PC-9 (cell line): ENCODE measurements at places on chromosomes 1 and 21.

GRCh38 chr1:53198241-53198651 is 1.6 kb downstream of the CPT2 start:
- DNase-seq = no peak

GRCh38 chr1:228120857-228121489 is 11.9 kb upstream of the MRPL55 start:
- no peak for DNase-seq

DNA sequence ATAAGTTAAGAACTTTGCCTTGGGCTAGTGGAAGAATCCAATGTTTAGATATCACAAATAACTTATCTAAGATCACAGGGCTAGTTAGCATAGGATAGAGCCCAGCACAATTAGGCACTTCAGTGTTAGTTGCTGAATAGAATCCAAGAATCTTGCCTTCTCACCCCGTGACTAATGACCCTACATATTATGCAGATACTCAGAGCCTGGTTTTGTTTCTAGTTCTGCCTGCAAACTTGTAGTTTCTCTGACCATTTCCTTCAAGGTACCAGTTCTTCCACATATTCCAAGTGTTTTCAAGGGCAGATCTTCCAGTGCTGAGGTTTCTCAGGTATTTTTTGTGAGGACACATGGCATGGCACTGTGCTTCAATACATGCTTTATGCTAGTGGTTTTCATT is 239.3 kb downstream of the KCNK2 start:
- DNase-seq = no peak

- no peak for DNase-seq
These were observed 125.3 kb upstream of the GREM2 start for GRCh38 chr1:240737298-240737697.

DNA sequence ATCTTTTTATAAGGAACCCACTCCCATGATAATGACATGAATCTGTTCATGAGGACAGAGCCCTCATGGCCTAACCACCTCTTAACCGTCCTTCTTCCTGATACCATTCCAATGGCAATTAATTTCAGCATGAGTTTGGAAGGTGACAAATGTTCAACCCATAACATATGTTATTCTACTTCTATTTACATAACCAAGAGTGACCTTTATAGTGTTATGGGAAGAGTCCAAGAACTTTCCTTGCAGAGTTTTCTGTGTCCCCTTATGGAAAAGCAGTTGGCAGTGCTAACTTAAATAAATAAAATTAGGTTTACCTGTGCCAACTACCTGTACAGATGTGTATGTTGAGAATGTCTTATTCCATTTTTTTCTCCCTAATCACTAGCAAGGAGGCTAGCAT is 11.1 kb downstream of the MAP10 start:
- no peak for DNase-seq

GRCh38 chr1:227335242-227336020 is 17.1 kb upstream of the CDC42BPA start:
- DNase-seq = no peak

DNA sequence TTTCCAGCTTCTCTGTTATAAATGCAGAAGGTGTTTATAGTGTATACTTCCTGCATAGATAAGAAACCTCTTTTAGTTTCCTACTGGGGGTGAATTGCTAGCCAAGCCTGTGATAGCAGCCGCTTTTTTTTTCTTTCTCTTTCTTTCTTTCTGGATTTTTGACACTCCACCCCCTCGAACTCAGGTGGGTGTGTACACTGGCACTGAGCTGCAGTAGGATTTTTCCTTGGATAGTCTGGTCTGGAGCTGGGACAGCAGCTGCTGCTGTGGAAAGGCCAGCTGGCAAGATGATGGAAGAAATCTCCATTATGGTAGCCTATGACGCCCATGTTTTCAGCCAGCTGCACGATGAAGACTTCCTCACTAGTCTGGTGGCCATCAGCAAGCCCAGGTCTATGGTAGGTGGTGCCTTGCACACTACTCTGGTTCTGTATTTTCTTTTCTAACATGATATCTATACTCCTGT is 122.5 kb upstream of the CACYBP start:
- DNase-seq = no peak

DNA sequence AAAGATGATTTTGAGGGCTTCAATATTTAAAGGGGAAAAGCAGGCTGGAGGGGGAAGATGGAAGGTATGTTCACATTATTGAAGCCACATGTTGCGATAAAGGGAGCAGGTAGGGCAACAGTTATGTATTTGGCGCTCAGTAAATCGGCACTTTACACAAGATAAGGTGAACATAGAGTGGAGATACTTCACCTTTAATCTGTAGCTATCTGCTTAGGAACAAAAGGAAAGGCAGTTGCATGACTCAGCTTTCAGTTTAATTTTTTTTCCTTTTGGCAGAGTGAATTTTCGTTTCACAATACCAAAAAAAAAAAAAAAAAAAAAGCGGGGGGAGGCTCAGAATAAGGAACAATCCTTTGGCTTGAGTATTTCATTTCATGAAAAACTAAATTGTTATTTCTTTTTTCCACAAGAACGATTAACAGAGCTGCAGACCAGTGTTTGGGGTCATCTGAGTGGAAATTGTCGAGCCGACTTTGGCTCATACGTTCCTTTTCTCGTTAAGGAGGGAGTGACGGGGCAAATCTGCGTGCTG is 1.1 kb upstream of the COQ8A start:
- peak; percentile 69 for DNase-seq

DNA sequence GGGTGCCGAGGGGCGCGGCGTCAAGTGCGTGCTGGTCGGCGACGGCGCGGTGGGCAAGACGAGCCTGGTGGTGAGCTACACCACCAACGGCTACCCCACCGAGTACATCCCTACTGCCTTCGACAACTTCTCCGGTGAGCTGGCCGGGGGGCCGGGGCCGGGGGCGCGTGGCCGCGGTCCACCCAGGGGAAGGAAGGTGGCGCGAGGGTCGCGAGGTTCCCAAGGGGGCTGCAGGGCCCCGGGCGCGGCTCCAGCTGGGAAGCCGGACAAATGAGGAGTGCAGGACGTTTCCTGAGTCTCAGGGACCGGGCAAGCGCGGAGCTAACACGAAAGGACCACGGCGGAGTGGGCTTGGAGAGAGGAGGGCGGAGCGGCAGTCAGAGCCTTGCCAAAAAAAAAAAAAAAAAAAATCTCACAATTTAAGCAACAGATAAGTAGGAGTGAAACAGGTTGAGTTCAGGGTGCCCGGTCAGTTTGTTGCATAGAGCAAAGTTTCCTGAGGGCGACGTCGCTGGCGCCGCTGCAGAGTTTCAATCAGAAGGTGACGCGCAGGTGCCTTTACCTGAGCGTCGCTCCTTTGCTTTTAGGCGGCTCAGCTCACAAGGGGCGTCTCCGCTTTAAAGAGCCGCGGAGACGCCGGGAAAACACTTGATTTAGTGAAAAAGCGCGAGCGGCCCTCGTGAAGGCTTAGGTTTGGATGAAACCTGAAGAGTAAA is 750 bp downstream of the RHOU start:
- DNase-seq = no peak

- peak; percentile 52 for DNase-seq
These were observed 7.6 kb downstream of the TENT5C start for GRCh38 chr1:117613249-117613968.
